GM23248 (cell line): ENCODE measurements at places on chromosomes 3 and 15. TPM values are rescaled to one million over a fixed set of nuclear protein-coding genes. Genes with fewer than 3 reads are reported as not detected.
A peak's percentile ranks its signal among the peaks of the same experiment; 100 is the strongest.

ACVR2B gene
- 0.16 TPM in 2 replicates for polyA plus RNA-seq

DNAH1 gene
- 0.81 and 0.89 TPM in 2 replicates for polyA plus RNA-seq

HGD gene
- polyA plus RNA-seq = not detected in 2 replicates

ADAMTS9 gene
- polyA plus RNA-seq = 0.68 and 0.75 TPM in 2 replicates

ENTPD3 gene
- not detected in 2 replicates for polyA plus RNA-seq

STAC gene
- polyA plus RNA-seq = 8.3 and 10.5 TPM in 2 replicates

CLRN1 gene
- not detected in 2 replicates for polyA plus RNA-seq

GABRB3 gene
- 0.04 and 0.15 TPM in 2 replicates for polyA plus RNA-seq

FGF12 gene
- polyA plus RNA-seq = not detected in 2 replicates

DNA sequence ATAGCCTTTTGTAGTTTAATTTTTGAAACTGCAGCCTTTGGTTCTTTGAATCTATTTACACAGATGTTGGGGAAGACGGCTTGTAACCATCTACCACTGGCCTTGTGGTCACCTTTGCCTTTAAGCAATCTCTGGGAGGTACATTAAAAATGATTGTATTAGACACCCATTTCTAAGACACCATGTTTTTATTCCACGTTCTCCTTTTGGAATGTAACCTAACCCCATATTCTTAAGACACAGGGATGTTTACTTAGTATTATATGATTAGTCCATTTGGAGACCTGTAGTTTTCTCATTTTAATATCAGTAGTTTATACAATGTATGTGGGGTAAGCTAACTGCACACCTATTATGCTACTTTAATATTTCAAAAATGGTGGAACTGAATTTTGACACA is 175.1 kb upstream of the PLSCR5 start:
- H3K27ac ChIP-seq = no peak overlapping the region
- H3K4me3 ChIP-seq = no peak overlapping the region
- H3K4me1 ChIP-seq = peaks cover 44% of the 10 kb centered on the region
- DNase-seq = no peak
- H3K36me3 ChIP-seq = no peaks in the 10 kb centered on the region
- no peaks in the 10 kb centered on the region for H3K27me3 ChIP-seq

GRCh38 chr3:197746801-197747237 is 2.9 kb upstream of the FYTTD1 start:
- peaks cover 10% of the 10 kb centered on the region; the same call in 1 of the 2 replicates for H3K4me1 ChIP-seq
- no peaks in the 10 kb centered on the region for H3K36me3 ChIP-seq
- no peak overlapping the region for H3K4me3 ChIP-seq
- H3K27me3 ChIP-seq = no peaks in the 10 kb centered on the region
- no peak overlapping the region for H3K27ac ChIP-seq

GRCh38 chr3:164375538-164375937 is 702.8 kb downstream of the SI start:
- H3K27me3 ChIP-seq = no peaks in the 10 kb centered on the region
- H3K4me3 ChIP-seq = no peak overlapping the region
- H3K27ac ChIP-seq = no peak overlapping the region
- DNase-seq = peak; percentile 12
- H3K4me1 ChIP-seq = no peaks in the 10 kb centered on the region

DNA sequence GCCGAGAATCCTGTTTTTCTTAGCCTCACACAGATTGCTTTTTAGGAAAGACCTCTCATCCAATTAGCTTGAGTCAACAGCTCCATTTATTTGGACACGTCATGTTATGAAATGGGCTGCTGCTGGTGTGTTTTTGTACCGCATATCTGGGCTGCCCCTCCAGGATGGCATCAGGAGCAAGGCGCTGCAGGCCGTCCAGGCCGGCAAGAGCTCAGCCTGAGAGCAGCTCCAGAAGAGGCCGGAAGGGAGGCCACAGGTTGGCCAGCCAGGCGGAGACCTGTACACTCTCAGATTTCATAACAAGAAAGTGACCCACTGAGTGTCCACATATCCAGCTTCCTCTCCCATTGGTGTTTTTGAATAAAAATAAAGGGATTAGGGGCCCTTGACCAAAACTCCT is 28.3 kb downstream of the FOXL2NB start:
- H3K36me3 ChIP-seq = no peaks in the 10 kb centered on the region
- DNase-seq = no peak
- H3K4me3 ChIP-seq = no peak overlapping the region
- H3K4me1 ChIP-seq = no peaks in the 10 kb centered on the region
- no peak overlapping the region for H3K27ac ChIP-seq

- H3K27me3 ChIP-seq = peaks cover 49% of the 10 kb centered on the region
- no peaks in the 10 kb centered on the region for H3K4me1 ChIP-seq
- H3K4me3 ChIP-seq = no peak overlapping the region
- no peak for DNase-seq
- no peak overlapping the region for H3K27ac ChIP-seq
- no peaks in the 10 kb centered on the region for H3K36me3 ChIP-seq
Observed at GRCh38 chr3:123984957-123985356, 7.0 kb downstream of the ROPN1 start.

DNA sequence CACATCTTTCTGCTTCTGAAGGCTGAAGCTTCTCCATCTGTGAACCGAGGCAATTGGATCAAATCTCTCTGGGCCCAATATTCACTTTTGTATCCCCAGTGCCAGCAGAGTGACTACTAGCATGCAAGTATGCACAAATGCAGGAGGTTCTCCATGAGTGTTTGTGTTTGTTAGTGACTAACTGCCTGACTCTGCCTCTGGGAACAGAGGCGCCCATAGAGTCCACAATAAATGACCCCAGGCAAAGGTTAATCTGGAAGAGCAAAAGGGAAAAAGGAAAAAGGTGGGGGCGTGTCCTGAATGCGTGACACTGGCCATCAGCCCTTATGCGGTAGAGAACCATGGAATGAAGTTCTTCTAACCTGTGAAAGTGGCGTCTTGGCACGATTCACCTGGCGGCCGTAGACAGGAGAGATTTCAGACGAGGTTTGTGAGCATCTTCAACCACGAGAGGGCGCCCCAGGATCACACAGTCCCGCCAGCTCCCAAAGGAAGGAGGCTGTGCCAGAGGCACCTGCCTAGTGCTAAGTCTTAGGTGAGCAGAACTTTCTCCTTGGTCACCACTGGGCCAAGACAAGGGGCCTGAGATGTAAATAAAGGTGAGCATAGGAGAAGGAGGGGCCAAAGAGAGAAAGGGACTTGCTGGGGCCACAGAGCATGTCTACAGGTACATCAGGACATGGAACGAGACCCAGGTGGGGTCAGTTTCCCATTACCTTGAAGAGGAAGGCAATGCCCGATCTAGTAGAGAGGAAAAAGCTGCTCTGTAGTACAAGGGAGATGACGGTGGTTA is 44.2 kb downstream of the RBPMS2 start:
- H3K27me3 ChIP-seq = no peaks in the 10 kb centered on the region
- 0 out of 2 replicates have a peak, but pooled peaks cover 4% of the 10 kb centered on the region for H3K4me1 ChIP-seq
- no peak overlapping the region for H3K4me3 ChIP-seq
- no peaks in the 10 kb centered on the region for H3K36me3 ChIP-seq

GRCh38 chr15:41926185-41927056 is 32.6 kb upstream of the SPTBN5 start:
- no peaks in the 10 kb centered on the region for H3K36me3 ChIP-seq
- H3K4me3 ChIP-seq = no peak overlapping the region
- H3K27ac ChIP-seq = no peak overlapping the region

DNA sequence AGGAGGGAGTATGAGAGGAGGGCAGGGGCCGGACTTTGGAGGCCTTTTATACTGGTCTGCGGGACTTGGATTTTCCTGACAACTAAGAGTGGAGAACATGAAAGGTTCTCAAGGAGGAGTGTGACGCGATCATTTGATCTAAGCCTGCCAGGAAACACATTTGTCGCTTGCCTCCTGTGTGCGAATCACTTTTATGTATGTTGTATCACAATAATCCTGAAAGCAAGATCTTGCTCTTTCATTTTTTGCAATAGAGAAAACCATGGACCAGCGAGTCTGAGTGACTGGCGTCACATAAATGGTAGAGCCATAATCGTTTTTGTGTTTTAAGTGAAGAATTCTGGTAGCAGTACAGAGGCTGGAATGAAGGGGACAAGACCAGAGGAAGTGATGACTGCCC is 100.7 kb downstream of the ARNT2 start:
- H3K4me3 ChIP-seq = no peak overlapping the region
- DNase-seq = no peak

- H3K4me3 ChIP-seq = no peak overlapping the region
- no peak for DNase-seq
- no peak overlapping the region for H3K27ac ChIP-seq
Observed at GRCh38 chr3:99943931-99944761, 126.5 kb downstream of the CMSS1 start.

GRCh38 chr3:195698325-195698646 is 22.5 kb upstream of the MUC20 start:
- no peak for DNase-seq
- H3K27ac ChIP-seq = peak overlapping the region; percentile 34
- no peaks in the 10 kb centered on the region for H3K36me3 ChIP-seq
- H3K27me3 ChIP-seq = no peaks in the 10 kb centered on the region
- no peak overlapping the region for H3K4me3 ChIP-seq
- H3K4me1 ChIP-seq = peaks cover 11% of the 10 kb centered on the region

GRCh38 chr15:72174551-72175165 is 22.9 kb downstream of the GRAMD2A start:
- peaks cover 22% of the 10 kb centered on the region; the same call in 1 of the 2 replicates for H3K27me3 ChIP-seq
- H3K36me3 ChIP-seq = no peaks in the 10 kb centered on the region
- H3K4me1 ChIP-seq = no peaks in the 10 kb centered on the region
- no peak for DNase-seq
- no peak overlapping the region for H3K27ac ChIP-seq
- no peak overlapping the region for H3K4me3 ChIP-seq

- no peaks in the 10 kb centered on the region for H3K27me3 ChIP-seq
- no peaks in the 10 kb centered on the region for H3K36me3 ChIP-seq
- H3K4me1 ChIP-seq = no peaks in the 10 kb centered on the region
- DNase-seq = no peak
- H3K27ac ChIP-seq = no peak overlapping the region
- no peak overlapping the region for H3K4me3 ChIP-seq
Observed at GRCh38 chr3:76566211-76566534, 473.7 kb upstream of the ROBO2 start.

DNA sequence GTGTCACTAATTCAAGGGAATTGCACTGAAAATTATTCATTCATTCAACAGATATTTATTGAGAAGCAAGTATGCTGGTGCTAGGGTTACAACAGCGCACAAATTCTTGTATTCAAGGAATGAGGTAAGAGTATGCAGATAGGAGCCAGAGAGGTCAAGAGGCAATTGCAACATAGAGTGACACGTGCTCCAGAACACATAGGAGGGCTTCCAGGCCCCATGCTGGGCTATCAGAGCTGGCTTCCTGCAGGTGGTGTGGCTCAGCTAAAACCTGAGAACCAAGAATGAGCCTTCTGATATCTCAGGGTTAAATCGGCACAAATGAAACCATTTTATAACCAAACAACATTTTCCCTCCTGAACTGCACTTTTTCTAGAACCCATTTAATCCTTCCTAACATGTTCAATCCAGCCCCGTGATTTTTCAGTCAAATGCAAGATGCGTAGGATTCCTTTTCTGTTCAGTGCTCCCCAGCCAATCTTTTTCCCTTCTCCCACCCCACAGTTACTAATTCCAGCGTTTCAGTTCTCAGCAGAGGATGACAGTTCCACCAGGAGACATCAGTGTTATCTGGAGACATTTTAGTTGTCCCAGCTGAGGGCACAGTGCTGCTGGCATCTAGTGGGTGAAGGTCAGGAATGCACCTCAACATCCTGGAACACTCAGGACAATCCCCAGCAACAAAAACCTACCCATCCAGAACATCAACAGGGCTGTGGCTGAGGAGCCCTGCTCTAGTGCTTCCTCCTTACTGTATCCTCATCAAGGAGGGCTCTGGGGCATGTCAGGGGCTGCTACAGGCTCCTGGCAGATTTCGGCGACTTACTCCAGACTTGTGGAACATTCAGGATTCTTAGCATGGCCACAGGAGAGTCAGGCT is 13.1 kb downstream of the CCR5AS start:
- peaks cover 31% of the 10 kb centered on the region for H3K27me3 ChIP-seq
- H3K4me3 ChIP-seq = no peak overlapping the region
- H3K27ac ChIP-seq = no peak overlapping the region

GRCh38 chr15:92803852-92804609 is 96.1 kb upstream of the CHD2 start:
- H3K4me1 ChIP-seq = peaks cover 52% of the 10 kb centered on the region
- peak; percentile 99 for DNase-seq
- H3K27ac ChIP-seq = peak overlapping the region; percentile 95
- H3K4me3 ChIP-seq = no peak overlapping the region
- no peaks in the 10 kb centered on the region for H3K27me3 ChIP-seq

GRCh38 chr3:117674321-117674720 is 964.7 kb downstream of the TUSC7 start:
- DNase-seq = no peak
- H3K36me3 ChIP-seq = no peaks in the 10 kb centered on the region
- H3K4me3 ChIP-seq = no peak overlapping the region
- no peaks in the 10 kb centered on the region for H3K4me1 ChIP-seq

- H3K27ac ChIP-seq = no peak overlapping the region
- no peak overlapping the region for H3K4me3 ChIP-seq
- no peaks in the 10 kb centered on the region for H3K4me1 ChIP-seq
- no peak for DNase-seq
- no peaks in the 10 kb centered on the region for H3K27me3 ChIP-seq
Observed at GRCh38 chr3:169542331-169542751, 121.2 kb downstream of the MECOM start.

- H3K27me3 ChIP-seq = no peaks in the 10 kb centered on the region
- H3K4me3 ChIP-seq = no peak overlapping the region
- DNase-seq = no peak
- H3K27ac ChIP-seq = no peak overlapping the region
Observed at GRCh38 chr3:56861511-56861910, 59.8 kb upstream of the ARHGEF3 start.

DNA sequence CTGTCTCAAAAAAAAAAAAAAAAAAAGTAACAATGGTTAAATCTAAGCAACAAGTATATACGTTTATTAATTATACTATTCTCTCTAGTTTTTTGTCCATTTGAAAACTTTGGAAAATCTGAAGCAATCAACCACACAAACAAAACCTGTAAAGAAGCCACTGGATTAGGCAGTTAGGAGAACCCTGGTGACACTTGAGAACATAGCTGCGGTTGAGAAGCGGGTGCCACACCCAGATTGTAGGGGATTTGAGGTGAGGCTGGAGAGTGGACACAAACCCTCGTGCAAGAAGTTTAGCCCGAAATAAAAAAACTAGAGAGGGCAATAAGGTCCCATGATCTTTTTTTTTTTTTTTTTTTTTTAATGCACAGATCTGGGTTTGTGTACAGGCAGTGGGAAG is 25.9 kb upstream of the ZBTB38 start:
- H3K4me1 ChIP-seq = peaks cover 15% of the 10 kb centered on the region
- no peak for DNase-seq
- H3K36me3 ChIP-seq = no peaks in the 10 kb centered on the region
- no peak overlapping the region for H3K4me3 ChIP-seq

DNA sequence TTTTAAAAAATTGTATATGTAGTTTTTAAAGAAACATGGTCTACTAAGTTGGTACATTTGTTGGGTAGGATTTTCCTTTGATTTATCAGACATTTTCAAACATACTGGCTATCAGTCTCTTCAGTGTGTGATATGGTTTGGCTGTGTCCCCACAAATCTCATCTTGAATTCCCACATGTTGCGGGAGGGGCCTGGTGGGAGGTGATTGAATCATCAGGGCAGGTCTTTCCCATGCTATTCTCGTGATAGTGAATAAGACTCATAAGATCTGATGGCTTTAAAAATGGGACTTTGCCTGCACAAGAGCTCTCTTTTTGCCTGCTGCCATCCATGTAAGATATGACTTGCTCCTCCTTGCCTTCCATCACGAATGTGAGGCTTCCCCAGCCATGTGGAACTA is 121.9 kb downstream of the ABI3BP start:
- peaks cover 12% of the 10 kb centered on the region for H3K4me1 ChIP-seq
- no peak overlapping the region for H3K27ac ChIP-seq
- no peaks in the 10 kb centered on the region for H3K27me3 ChIP-seq
- H3K4me3 ChIP-seq = no peak overlapping the region
- DNase-seq = no peak
- no peaks in the 10 kb centered on the region for H3K36me3 ChIP-seq
